Ureter (tissue), 1 donor: ENCODE measurements at places on chromosomes 5 and 9. TPM values are rescaled to one million over a fixed set of nuclear protein-coding genes. Genes with fewer than 3 reads are reported as not detected.

GRCh38 chr9:131839281-131840084 is 99.6 kb upstream of the RAPGEF1 start:
- DNase-seq = no peak

DNA sequence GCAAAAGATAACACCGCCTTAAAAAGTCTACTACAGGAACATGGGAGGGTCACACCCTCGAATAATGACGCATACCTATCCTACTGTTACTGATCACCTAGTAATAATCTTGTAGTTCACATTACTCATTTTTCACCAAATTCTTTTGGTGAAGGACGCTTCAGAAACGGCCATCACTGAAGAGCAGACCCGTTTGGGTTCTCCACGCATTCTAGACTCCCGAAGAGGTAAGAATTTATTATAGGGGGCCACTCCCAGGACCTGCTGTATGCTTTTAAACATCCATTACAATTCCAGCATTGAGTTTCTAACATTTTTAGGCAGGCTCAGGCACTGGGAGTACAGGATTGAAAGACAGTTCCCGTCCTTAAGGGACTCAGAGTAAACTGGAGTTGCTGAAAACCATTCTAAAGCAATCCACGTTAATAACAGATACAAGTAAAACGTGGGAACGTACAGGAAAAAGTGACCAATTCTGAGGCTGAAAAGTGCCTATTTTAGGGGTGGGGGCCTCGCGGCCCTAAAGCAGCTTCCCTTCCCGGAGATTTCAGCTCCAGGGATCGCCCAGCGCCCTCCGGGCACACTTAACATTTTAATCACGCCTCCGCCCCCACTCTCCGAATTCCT is at the start of gene FER:
TSS of gene FER (plus strand) at position 124 of the 627 bp plus-strand sequence. CDS start 50,286 bp downstream, outside the sequence.
- DNase-seq = no peak

DNA sequence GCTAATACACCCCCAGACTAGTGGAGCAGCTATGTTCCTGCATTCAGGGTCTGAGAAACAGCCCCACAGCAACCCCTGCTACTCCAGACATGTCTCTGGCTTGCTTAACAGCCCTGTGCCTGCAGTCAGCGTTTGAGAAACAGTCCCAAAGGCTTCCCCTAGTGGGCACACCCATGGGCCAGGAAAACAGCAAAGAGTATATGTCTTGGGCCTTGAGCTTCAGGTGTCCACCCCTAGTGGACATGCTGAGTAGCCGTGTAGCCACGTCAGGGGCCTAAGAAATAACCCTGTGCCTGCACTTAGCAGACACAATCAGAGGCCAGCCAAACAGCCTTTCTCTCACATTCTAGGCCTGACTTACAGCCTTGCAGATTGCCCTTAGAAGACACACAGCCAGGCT is 698.6 kb downstream of the PTPRD start:
- no peak for DNase-seq

The XRCC4 gene
- total RNA-seq = 7.0 TPM

The RNF180 gene
- total RNA-seq = 22.9 TPM

DNA sequence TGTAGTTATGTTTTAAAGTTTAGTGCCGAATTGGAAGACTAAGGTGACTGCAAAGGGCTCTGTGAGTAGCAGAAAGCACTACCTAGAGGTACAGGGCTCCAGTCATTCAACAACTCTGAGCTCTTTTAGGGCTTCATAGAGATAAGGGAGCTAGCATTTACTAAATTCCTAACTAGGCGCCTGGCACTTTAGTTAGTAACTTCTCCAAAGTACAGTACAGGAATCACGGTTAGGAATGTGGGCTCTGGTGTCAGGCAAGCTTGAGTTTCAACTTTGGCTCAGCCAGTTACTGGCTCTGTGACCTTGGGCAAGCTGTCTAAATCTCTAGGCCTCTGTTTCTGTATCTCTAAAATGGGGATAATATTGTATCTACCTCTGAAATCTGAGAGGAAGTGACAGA is 115.3 kb downstream of the SLIT3 start:
- DNase-seq = no peak

GRCh38 chr9:16271967-16272366 is 598.5 kb downstream of the BNC2 start:
- DNase-seq = no peak

- DNase-seq = no peak
Observed at GRCh38 chr9:84659773-84660172, 9.8 kb upstream of the NTRK2 start.

DNA sequence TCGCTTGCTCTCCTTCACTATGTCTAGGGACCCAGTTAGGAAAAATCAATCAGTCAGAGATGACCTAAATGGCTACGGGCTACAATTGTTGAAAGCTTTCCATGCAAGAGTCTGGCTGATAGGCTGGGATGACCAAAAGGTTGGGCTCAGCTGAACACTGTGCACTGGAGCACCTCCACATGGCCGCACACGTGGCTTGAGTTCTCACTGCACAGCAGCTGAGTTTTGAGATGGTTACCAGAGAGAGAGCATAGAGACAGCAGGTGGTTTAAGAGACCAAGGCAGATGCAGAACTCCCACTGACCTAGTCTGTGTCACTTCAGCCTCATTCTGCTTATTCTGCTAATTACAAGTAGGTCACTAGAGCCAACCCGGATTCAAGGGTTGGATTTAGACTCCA is 2354.8 kb upstream of the C9orf72 start:
- DNase-seq = no peak

DNA sequence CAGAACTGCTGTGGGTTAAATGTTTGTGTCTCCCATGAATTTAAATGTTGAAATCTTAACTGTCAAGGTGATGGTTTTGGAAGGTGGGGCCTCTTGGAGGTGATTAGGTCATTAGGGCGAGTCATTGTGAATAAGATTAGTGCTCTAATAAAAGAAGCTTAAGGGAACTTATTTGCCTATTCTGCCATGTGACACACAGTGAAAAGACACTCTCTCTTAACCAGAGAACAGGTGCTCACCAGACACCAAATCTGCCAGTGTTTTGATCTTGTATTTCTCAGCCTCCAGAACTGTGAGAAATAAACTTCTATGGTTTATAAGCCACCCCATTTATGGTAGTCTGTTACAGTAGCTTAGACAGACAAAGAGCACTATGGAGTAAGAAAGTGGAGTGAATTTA is 117.9 kb upstream of the SV2C start:
- no peak for DNase-seq

DNA sequence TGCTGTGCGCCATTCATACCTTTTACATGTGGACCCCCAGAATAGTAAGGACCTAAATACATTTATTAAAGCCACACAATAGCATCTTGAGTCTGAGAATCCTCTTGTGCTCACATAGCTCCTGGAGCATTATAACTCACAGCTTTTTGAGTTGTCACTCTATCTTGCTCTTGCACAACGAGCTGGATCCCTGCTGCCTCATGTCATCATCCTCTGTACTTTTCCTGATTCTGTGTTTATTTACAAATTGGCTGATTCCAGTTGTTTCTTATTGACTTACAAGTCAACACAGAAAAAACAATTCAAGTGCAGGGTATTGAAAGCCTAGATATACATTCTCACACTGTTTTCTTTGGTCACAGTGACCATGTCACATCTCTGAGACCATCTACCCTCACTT is 112.9 kb downstream of the SLC1A3 start:
- DNase-seq = no peak

GRCh38 chr9:115157245-115157674 is 39.3 kb upstream of the TNC start:
- DNase-seq = no peak

GRCh38 chr9:1140057-1140456 is 89.9 kb downstream of the DMRT2 start:
- no peak for DNase-seq

The PKD2L2 gene
- total RNA-seq = not detected

DNA sequence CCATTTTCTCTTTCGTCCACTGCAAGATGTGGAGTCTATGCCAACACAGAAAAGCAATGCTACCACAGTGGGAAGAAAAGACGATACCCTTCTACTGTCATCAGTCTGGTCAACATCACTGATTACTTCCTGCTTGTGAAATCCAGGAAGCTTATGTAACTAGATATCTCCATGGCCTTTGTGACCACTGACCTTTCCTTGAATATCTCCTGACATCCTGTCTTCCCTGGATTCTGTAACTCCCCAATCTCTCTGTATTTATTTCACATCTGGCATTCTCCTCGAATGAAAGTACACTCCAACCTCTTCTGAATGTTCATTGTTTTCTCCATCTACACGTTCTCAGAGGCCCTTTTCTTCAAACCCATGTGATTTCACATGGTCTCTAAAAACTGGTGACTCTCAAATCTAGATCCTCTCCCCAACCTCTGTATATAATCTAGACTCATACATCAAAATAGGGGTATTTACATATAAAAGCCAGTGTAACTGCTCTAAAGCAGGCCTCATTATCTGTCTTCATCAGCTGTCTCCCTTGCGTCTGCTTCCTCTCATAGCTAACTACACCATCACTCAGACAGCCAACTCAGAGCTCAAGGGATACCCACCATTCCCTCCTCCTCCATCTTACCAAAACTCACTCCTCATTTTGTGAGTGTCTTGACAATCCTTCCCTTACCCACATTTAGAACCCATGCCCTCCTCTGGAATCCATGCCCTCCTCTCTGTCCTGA is 156.8 kb downstream of the SEMA5A start:
- no peak for DNase-seq

DNA sequence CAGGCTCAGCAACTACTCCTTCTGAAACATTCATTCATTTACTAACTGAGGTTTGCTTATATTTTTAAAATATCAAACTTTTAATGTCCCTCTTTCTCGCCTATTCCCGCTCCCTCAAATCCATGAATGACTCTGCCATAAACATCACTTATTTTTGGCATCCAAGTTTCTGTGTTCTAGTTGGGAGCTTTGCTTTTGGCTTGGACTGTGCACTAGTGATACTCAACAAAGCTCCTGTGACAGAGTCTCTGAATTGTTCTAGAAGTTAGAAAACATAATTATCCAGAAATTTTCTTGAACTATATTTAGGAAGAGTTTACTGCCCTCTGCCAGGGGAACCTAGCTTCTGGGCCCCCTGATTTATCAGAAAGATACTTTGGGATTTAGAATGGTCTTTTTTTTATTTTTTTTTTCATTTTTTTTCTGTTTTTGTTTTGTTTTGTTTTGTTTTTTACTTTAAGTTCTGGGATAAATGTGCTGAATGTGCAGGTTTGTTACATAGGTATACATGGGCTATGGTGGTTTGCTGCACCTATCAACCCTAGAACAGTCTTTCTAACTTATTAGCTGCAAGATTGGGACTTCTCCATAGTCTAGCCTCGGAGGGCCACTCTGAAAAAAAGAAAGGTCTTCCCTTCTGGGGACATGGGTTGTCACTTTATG is 64.7 kb upstream of the PTGER4 start:
- no peak for DNase-seq

DNA sequence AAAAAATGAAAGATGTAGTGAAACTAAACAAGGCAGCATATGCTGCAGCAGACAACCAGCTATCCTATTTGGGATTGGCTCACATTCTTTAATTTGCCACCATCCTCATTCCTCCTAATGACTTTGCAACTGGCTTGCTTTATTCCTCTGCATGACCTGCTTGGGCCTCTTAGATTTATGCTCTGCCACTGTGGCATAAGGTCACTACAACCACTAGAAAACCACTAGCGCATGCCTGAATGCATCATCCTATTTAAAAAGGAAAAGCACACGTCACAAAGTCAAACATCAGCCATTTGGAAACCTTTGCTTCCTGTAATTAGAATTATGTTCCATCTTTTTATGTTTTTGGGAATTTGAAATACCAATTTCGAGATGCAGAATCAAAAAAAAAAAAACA is 40.8 kb upstream of the CCDC152 start:
- no peak for DNase-seq

DNA sequence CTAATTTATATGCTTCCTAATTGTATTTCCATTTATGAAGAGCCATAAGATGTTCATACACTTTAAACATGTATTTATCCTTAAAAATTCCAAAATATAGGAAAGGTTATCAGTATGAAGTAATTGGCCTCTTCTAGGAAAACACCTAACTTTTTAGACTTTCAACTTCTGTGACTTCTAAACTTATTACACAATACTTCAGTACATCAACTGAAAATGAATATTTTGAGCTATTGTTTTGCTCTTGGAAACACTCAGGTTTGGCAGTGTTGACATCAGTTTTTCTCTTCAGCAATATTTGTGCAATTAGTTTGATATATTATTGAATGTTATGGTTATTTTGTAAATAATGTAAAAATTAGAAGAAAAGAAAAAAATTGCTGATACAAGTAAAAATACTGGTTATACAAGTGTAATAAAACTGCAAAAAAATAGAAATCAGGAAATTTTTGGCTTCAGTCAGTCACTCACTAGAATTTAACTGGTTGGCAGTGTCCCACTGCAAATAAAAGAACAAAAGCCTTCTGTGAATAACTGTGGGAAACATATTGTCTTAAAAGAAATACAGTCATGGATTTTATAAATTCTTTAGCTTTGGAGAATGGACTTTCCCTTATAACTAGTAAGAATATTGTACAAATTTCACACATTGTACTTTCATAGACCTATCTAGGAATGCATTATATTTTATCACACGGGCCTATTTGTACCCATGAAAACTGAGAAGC is 635.9 kb downstream of the TLE1 start:
- DNase-seq = no peak

DNA sequence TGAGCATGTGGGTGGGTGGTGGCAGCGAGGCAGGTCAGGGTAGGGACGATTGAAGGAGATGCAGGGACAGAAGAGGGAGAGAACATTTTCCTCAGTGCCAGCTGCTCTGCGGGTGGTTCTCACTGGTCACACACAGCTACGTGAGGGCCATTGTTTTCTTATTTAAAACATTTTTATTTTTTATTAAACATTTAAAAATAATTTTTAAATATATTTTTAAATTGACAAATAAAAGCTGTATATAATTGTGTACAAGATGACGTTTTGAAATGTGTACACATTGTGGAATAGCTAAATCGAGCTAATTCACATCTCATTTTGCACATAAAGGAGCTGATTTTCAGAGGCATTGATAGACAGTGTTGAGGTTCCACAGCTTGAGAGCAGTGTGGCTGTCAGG is 14.0 kb downstream of the FAM240B start:
- DNase-seq = no peak

The FGD3 gene
- total RNA-seq = 55.4 TPM

GRCh38 chr9:96187151-96187555 is 114.8 kb downstream of the HSD17B3 start:
- no peak for DNase-seq

The FBXL7 gene
- total RNA-seq = 12.3 TPM

DNA sequence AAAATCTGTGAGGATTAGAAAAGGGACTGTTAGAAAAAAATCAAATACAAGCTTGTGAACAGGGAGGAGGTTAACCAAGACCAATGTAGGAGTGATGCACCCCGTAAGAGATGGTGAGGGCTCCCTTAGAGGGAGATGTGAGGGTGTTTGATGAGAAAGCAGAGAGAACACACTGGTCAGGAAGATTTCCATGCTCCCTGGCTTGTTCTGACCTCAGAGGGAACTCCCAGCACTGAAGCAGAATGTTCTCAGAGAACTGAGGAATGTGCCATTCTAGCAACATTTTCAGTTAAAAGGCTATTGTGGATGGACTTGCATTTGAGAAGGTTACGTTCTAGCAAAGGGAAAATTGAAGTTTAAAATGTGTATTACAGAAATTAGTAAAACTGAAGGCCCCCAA is 110.6 kb downstream of the HTR4 start:
- DNase-seq = no peak

GRCh38 chr9:27763831-27764230 is 190.6 kb upstream of the C9orf72 start:
- DNase-seq = no peak

The SNCAIP gene
- 3.3 TPM for total RNA-seq

The SLC34A3 gene
- total RNA-seq = not detected
